ELF-1 (cell line): ENCODE measurements at places on chromosomes 12 and 14.

- DNase-seq, result no peak
Observed at GRCh38 chr12:81245458-81245857, 167.6 kb downstream of the ACSS3 start.

DNA sequence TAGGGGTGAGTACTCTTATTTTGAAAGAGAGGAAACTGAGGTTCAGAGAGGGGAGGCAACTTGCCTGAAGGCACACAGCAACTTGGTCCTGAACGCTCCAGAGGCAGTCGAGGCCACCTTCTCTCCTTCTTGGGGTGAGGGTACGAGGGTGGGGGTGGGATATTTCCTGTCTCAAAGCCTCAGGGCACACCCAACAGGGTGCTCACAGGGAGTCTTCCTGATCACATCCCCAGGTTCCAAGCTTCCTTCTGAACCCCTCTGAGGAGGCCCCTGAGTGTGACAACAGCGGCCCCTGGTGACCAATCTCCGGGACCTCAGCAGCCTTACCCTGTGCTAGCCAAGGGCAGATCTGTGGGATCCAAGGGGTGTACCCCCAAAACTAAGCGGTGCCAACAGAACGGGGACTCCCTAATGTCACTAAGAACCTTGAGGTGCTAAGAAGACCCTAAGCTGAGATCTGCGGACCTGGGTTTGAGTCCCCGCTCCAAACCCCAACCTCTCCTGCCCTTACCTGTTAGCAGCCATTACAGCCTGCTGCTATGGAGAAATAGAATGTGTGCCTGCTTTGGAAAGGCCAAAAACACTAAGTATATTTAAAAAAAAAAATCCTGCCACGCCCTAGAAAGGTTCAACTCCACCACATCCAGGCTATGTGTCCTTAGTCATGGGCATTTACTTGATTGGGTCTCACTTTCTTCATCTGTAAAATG is 57.9 kb downstream of the TRPV4 start:
- peak; percentile 73 for DNase-seq

DNA sequence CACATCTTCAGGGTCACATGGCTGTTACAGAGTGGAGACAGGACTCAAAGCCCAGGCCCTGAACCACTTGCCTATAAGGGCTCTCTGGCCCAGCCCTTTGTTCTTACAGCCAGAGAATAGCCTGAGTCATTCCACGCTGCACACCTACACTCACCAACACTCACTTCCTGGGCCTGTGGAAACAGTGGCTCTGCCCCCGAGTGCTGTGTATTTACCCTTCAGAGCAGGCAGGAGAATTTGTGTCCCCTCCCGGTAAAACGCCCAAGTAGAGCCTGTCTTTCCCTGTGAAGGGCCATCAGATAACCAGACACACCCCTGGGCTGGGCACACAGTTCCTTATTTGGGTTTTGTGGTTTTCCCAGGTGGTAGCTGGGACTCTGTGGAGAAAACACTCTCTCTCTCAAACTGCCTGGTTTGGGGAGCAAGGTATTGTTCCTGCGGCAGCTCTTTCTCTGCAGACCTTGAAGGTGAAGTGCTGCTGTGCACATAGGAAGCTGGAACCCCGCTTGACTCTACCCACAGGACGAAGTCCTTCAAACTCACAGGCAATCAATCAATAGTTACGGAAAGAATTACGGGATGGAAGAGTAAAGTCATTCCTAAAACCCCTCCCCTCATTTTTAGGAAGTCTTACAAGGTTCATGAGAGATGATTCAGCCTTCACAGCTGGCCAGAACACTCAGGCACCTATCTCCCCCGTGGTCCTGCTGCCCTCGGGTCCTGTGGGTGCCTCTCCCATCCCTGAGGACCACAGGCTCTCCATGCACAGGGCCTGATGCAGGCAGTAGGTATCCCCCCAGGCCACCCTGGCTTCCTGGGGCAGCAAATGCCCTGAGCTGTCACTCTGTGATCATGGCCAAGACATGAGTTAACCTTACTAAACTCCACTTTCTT is 20.3 kb downstream of the FIGNL2 start:
- DNase-seq, result peak; percentile 57

DNA sequence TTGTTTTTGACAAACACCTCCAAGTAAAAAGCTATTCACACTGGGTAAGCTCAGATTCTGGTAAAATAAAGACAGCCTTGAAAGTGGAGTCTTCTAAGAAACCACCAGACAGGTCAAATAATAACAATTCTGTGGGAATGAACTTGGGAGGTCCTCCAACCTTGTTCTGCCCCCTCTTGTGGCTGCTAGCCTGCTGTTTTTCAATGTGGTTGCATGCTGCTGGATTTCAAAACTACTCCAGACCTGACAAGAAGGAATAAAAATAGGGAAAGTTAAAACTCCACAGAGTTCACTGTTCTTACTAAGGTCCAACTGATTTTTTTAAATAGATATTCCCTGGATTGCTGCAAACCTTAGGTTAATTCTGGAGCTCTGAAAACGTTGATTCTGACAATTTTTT is 32.2 kb upstream of the RIN3 start:
- DNase-seq, result no peak

DNA sequence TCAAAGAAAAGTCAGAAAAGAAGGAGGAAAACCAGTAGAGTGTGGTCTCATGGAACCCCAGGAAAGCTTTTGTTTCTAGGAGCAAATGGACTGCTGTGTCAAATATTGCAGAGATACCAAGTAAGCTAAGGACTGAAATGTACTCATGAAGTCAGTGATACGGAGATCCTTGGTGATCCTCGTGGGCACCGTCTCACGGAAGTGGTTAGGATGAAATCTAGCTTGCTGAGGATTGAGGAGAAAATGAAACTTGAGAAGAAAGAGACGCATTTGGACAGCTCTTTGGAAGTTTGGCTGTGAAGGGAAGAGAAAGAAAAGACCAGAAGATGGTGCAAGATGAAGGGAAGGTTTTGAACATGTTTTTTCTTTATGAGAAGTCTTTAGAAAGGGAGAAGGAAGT is 104.0 kb upstream of the CCND2 start:
- DNase-seq, result no peak

- DNase-seq, result no peak
Observed at GRCh38 chr14:45089813-45090212, 5.9 kb downstream of the PRPF39 start.

DNA sequence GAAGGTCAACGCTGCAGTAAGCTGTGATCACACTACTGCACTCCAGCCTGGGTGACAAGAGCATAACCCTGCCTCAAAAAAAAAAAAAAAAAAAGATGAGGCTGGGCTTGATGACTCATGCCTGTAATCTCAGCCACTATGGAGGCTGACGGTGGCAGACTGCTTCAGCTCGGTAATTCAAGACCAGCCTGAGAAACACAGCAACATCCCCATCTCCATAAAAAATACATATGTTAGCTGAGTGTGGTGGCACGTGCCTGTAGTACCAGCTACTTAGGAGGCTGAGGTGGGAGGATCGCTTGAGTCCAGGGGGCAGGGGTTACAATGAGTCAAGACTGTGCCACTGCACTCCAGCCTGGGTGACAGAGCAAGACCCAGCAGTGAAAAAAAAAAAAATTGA is 50.4 kb downstream of the GXYLT1 start:
- DNase-seq, result peak; percentile 27

GRCh38 chr12:41983394-41983793 is 161.3 kb downstream of the GXYLT1 start:
- no peak for DNase-seq

DNA sequence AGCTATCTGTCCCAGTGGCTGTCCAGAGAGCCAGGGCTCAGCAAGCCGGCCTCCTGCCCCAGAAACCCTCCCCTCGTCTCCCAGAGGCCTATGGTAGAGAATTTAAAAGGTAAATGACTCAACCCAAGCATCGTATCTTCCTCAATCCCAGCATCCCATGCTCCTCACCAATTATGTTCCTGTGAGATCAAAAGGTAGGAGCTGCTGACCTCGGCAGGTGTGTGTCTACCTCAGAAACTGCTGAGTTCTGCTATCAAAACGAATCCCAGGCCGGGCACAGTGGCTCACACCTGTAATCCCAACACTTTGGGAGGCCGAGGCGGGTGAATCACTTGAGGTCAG is 49.3 kb downstream of the FOXN3 start:
- DNase-seq, result no peak

DNA sequence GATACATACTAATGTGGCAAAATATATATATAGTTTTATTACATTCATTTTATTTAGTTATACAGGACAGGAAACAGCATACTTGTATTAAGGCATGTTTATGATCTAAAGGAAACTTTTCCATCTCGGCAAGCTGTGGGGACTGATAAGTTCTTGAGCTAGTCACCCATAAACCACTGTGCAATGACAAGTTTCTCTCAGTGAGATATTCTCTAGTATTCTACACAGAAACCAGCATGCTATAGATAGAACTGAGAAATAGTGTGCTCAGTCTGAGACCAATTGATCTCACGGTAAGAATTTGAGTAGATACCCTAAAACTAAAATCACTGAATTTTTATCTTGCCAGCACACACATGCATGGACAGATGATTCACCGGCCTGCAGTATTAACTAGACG is 717.6 kb upstream of the NOVA1 start:
- no peak for DNase-seq

DNA sequence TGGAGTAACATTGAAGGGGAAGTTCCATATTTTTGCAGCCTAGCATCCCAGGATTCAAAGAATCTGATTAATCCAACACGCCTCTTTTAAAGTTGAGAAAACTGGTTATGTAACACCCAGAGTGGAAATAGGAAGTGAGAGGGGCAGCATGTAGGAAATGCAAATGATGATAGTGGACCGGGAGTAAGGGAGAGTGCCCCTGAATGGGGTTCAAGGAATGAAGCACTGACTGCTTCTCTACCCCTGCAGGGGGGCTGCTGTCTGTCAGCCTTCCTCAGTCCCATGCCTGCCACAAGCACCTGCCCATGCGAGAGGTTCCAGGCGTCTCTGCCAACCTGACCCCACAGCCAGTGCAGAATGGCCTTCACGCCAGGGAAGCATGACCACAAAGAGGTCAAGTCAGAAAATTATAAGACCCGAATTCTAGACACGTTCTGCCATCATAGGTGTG is 126.5 kb upstream of the CCND2 start:
- no peak for DNase-seq

GRCh38 chr14:61649283-61649682 is 46.0 kb upstream of the HIF1A start:
- DNase-seq, result no peak

- DNase-seq, result peak; percentile 81
Observed at GRCh38 chr12:122951979-122952892, 14.0 kb downstream of the ABCB9 start.

DNA sequence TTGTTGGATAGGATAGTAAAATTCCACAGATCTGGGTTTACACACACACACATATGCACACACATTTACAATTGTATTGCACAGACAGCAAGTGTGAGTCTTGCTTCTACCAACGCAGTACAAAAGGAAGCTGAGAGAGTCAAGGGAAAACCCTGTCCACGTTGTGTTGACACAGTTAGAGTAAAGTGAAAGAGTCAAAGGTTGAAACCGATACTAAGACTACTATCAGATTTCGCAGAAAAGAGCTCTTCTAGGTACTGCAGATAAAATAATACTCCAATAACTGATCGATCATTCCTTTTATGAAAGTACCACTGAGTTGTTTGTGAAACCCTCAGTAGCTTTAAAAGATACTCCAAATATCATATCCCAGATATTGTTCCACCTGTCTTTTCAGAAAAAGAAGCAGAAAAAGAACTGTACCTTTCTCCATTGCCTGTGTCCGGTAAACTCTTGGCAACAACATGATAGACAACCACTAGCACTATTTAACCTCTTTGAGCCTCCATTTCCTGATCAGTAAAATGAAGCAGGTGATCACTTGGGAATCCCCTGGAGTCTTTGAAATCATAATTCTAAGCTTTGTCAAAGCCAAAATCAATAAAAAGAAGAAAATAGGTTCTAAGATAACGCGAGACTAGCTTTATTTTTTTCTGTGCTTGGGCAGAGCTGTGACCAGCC is 224.6 kb upstream of the FOXN3 start:
- no peak for DNase-seq

DNA sequence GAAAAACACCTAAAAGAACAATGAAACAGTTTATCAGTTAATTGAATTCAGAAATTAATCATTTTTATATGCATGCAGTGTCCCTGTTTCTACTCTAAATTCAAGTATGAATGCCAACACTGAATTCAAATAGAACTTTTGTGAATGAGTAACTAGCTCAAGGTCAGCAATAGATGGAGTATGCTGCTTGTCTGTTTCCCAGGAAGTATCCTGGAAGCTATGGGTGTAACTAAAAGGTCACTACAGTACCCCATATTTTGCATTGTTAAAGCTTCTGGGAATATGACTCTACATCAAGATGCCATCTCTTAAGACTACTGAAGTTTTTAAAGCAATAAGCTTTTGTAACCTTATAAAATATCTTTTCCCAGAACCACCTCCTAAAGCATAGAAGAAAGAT is 681.4 kb upstream of the FBXO33 start:
- DNase-seq, result no peak

DNA sequence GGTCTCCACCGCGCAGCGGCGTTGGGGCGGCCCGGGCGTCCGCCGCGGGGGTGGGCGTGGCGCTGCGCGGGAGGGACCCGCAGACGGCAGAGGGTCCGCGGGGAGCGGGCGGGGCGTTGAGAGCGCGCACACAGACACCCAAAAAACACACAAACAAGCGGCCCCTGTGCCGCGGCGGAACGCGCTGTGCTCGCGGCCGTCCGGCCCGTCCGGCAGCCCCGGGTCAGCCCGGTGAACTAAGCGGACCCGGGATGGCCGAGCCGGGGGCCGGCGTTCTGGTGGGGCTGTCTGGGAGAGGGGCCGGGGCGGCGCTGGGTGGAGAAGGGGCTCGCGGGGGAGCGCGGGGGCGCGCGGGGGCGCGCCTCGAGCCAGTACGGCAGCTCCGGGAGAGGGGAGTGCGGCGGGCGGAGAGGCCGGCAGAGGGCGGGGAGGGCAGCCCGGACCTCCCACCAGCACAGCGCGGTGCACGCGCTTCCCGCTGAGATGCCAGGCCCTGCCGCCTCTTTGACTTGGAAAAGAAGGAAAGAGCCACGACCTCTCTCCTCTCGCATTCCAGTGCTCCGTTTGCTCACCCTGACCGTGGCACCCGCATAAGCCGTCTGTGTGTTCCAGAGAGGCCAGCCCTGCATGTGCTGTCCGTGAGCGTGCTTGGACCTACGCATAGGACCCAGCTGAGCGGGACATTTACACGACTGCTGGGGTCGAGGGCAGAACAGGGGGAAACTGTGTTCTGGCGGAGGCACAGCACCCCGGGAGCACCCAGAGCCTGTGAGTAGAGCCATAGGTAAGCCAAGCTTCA is 10.3 kb downstream of the SLC6A12 start:
- DNase-seq, result no peak

DNA sequence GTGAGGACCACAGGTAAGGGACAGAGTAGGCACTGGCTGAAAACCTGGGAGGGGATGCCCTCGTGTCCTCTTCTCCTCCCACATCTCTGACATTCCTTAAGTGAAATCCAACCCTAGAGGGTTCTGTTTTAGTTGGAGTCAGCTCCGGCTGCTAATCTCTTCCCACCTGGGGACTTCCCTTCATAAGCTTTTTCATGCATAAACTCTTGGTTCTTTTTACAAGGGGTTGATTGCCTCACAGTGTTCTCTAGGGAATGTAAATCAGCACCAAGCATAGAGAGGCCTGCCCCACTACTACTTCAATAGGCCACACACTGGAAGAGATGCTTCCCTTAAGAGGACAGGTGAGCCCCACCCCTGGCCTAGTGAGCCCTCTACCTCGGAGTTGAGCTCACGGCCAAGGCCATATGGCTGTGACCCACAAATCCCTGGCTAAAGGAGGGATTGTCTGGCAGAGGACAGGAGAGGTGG is 3.2 kb upstream of the SYNDIG1L start:
- DNase-seq, result peak; percentile 55

GRCh38 chr14:24339284-24340151 is at the start of gene RIPK3:
RIPK3 (minus strand) TSS chr14:24339991; CDS start chr14:24339826, 165 bp downstream.
- DNase-seq, result no peak
